ENCODE measurements at places on chromosomes 11 and 22. TPM values are rescaled to one million over a fixed set of nuclear protein-coding genes. Genes with fewer than 3 reads are reported as not detected.

The MFRP gene
- polyA plus RNA-seq = not detected

The ZC3H12C gene
- 7.2 TPM for polyA plus RNA-seq

The P2RY2 gene
- polyA plus RNA-seq = 1.2 TPM

The C11orf65 gene
- 3.5 TPM for polyA plus RNA-seq

The THY1 gene
- 90.0 TPM for polyA plus RNA-seq

The MGAT3 gene
- polyA plus RNA-seq = 20.8 TPM

The RIMBP3B gene
- not detected for polyA plus RNA-seq

The PLAAT5 gene
- 0.53 TPM for polyA plus RNA-seq

The MMP11 gene
- polyA plus RNA-seq = 25.4 TPM

The CHADL gene
- polyA plus RNA-seq = 2.8 TPM

The ADAMTS15 gene
- polyA plus RNA-seq = 57.6 TPM

The MYOD1 gene
- not detected for polyA plus RNA-seq

DNA sequence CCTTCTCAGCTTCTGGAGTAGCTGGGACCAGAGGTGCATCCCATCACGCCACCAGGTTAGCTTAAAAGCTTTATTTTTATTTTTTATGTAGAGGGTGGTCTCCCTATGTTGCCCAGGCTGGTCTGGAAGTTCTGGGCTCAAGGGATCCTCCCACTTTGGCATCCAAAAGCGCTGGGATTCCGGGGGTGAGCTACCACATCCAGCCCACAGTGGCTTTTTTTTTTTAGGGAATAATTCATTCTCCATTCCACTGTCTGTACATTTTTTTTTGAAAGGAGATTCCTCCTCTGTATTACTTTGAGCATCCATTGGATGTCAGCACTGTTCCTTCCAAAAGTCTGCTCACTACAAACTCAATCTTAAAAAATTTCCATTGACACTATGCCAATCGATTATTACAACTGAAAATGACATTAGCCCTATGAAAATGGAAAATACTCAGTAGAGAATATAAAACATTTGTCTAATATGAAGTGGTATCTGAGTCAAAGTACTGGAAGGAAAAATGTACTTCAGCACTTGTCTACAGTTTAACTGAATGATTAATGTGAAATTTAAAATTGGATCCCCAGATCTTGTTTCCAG lies 1.3 kb upstream of the LPXN start:
- DNase-seq = no peak

DNA sequence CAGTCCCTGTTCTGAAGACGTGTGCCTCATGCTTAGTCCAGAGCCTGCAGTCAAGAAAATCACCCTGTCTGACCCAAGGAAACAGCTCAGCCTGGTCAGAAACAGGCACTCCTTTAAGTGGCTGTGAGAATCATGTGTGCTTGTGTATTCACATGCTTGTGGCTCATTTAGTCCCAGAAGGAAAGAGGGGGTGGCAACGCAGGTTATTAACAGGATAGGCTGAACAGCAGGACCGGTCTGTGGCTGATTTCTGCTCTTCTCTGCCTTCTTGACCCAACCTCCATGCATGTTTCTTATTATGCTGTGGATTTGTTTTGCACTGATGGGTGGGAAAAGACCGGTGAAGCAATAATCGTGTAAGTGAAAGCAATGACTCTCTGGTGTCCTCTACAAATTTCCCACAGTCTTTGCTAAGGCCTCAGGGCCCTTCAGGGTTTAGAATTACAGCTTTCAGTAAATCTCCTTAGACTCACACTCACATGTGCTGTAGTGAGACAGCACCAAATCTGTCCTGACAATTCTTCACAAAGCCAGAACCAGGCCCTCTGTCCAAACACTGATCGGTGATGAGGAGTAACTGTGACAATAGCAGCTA lies 288.1 kb downstream of the ETS1 start:
- DNase-seq = no peak

GRCh38 chr11:128731041-128731663 lies 37.3 kb downstream of the FLI1 start:
- DNase-seq = no peak

DNA sequence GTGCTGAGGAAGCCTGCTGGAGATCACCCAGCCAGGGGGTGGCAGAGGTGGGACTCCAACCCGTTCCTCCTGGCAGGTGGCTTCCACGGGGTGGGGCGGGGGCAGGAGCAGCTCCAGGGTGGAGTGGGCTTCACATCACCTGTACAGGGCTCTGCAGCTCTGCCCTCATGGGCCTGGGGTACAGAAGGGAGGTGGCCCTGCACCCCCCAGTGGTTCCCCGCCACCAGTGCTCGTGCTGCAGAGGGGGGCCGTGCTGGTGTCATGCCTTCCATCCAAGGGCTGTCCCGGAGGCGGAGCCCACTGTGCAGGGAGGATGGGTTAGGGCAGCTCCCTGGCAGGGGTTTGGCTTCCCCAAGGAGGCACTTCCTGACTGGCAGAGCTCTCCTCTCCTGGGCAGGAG lies 76.4 kb upstream of the SHISAL1 start:
- no peak for DNase-seq

DNA sequence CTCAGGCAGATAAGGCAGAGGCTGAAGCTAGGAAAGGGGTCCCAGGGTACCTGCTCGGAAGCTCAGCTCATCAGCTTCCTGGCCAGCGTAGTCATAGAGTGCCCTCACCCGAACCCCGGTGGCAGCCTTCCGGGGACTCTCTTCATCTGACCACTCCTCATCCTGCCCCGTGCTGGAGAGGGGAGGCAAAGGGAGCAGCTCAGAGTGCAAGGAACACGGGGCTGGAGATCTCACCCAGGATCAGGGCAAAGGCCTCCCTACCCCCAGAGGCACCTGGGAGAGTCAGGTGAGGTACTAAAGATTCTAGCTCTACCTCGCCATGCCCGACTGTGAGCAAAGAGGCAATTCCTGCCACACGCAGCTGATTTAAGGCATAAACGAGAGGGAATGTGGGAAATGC lies 1.6 kb upstream of the ARFGAP2 start:
- no peak for DNase-seq

DNA sequence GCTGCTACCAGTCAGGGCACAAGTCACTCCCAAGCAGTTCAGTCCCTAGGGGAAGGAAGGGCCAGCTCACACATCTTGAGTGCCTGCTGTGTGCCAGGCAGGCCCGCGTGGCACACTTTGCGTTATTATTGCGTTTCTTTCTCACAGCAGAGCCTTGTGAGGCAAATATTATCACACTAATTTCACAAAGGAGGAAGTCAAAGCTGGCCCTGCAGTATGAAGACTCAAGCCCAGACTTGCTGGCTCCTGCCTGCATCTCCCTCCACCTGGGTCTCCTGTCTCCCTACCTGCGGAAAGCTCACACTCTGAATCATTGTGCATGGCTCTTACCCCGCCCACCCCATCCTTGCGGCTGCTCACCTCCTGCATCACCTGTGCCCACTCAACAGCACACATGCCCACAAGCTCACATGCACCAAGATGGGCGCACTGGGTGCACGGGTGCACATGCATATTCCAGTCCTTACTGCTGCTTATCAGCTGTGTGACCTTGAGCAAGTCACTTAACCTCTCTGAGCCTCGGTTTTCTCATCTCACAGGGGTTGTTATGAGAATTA lies 31.7 kb upstream of the P2RY2 start:
- DNase-seq = no peak

DNA sequence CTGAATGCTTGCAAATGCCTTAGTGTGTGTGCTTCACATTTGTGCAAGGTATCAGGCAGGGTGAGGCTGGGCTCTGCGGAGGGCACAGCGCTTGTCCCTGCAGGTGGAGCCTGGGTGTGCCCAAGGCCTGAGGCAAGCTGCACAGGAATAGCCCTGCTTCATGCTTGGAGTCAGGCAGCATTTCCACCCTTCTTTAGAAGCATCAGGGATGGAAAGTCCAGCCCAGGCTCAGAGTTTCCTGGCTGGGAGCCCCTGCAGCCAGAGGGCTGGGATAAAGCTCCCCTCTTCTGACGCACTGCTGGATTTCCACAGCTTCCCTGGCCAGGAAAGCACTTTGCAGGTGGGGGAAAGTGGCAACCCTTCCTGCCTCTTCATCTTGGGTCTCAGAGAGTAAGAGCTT lies 63.4 kb downstream of the GALNT18 start:
- DNase-seq = no peak

GRCh38 chr11:132744771-132745170 lies 787.5 kb downstream of the OPCML start:
- DNase-seq = no peak

GRCh38 chr11:126930091-126930841 lies 70.3 kb downstream of the KIRREL3 start:
- DNase-seq = no peak

GRCh38 chr11:64633555-64634159 lies 42.6 kb downstream of the SLC22A12 start:
- no peak for DNase-seq

DNA sequence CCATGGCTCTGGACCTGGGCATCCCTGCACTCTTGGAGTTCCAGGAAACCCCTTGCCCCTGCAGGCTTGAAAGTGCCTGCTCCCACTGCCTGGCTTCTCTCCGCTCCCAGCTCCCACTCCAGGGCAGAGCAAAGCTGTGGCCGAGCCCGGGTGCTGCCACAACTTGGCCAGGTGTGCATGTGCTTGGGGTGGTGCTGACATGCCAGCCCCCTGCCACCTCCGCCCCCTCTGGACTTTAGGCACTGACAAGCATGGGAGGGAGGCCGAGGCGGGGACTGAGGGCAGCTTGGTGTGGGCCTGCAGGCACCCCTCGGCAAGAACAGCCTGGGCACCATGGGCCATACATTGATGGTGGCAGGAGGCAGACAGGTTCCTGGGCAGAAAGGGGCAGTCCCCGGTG lies 56.4 kb upstream of the B3GNT6 start:
- no peak for DNase-seq

DNA sequence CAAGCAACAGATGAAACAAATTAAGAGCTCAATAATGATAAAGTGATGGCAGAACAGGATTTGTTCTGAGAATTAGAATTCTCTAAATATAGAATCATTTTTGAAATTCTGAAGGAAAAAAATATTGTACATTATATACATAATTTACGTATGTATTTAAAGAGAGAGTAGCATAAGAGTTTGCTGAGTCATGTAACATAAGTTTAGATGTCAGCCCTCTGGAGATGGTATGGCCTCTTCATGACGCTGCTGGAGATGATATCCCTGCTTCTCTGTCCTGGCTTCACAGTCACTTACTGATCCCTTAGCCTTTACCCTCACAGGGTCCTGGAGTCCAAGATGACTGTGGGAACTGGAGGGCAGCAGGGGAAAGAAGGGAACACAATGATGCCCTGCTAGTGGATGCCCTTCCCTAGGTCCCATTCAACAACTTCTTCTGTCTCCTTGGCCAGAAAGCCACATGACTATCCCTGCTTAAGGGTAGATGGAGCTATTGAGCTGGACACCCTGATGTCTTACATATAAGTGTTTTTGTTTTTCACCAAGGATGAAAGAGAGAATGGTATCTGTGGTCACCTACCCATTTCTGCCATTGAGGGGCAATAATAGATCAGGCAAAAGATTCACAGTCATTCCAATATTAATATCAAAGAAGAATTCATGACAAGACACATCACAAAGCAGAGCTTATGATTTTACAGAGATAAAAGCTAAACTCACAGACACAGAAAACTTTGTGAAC lies 753.1 kb downstream of the TBC1D22A start:
- DNase-seq = no peak

DNA sequence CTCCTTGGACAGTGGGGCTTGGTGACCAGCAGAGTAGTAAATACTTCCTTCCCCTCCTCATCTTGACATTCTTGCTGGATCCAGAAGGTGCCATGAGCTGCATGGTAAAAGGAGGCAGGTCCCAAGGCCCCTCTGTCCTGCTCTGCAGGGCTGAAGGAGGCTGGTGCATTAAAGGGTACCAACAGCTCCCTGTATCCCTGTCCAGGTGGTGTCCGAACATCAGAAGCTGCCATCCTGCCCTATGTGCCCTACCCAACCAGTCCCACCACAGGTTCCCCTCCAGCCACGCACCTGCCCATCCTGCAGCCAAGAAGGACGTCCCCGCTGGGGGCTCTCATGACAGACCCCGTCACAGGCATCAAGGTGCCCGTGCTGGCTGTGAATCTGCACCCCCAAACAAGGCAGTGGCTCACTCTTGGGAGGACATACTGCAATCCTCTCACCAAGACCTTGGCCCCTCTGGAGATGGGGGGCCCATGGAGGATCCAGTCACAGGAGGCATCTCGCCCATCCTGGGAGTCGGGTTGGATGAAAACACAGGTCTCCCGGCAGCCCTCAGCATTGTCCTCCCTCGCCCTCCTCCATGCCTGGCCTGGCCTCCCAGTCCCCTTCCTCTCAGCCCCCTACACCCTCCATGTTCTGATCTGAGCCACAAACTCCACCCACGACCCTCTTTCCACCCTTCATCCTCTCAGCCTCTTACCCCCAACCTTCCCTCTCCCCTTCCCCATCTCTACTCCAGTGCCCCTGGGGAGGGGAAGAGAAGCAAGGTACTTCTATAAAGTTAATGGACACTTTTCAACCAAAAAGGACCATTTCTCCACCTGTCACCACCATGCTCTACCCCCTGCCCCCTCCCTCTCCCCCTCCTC lies 55.1 kb downstream of the BTG4 start:
- no peak for DNase-seq

GRCh38 chr22:35604621-35605368 lies 12.3 kb downstream of the MB start:
- DNase-seq = no peak

GRCh38 chr11:81907996-81908395 lies 825.7 kb downstream of the FAM181B start:
- no peak for DNase-seq

GRCh38 chr11:72293910-72294615 lies 50.1 kb upstream of the PHOX2A start:
- DNase-seq = no peak

DNA sequence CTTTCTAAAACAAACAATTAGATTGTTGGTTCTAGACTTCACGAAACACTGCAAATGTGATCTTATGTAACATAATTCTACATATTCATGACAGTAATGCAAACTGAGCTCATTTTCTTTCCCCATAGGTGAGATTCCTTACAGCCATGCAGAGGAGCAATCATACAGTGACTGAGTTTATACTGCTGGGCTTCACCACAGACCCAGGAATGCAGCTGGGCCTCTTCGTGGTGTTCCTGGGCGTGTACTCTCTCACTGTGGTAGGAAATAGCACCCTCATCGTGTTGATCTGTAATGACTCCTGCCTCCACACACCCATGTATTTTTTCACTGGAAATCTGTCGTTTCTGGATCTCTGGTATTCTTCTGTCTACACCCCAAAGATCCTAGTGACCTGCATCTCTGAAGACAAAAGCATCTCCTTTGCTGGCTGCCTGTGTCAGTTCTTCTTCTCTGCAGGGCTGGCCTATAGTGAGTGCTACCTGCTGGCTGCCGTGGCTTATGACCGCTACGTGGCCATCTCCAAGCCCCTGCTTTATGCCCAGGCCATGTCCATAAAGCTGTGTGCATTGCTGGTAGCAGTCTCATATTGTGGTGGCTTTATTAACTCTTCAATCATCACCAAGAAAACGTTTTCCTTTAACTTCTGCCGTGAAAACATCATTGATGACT lies 1.5 kb downstream of the OR9G1 start:
- no peak for DNase-seq

All from right renal pelvis (tissue), 4 donors.